ENCODE measurements at places on chromosomes 12 and 14. TPM values are rescaled to one million over a fixed set of nuclear protein-coding genes. Genes with fewer than 3 reads are reported as not detected.

The LRRK2 gene
- 14.3 TPM for total RNA-seq

The INSM2 gene
- not detected for total RNA-seq

DNA sequence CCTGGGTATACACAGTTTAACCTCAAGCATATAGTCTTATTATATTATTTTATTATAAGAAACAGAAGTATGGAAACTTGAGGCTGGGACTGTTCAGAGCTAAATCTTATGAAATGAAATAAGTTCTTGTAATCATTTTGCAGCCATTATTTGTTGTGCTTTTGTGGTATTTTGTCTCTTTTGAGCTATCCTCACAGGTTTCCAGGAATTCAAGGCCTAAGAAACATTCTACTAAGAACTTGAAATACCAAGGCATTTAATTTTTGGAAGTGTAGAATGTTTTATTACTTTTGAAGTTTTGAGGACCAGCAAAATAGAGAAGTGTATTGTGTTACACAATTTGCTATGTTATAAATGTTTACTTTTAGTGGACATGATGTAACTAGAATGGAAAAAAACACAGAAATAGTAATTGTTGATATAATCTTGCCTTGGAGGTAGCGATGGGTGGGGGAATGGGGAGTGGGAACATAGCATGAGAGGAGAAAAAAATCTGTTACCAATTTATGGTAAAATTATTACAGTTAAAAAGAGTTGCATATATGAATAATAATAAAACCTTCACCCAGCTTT, 81.7 kb downstream of the CRADD start:
- no peak for DNase-seq
- no peak overlapping the region for H3K4me3 ChIP-seq
- H3K36me3 ChIP-seq, result no peaks in the 10 kb centered on the region
- no peaks in the 10 kb centered on the region for H3K4me1 ChIP-seq
- H3K27ac ChIP-seq, result no peak overlapping the region

DNA sequence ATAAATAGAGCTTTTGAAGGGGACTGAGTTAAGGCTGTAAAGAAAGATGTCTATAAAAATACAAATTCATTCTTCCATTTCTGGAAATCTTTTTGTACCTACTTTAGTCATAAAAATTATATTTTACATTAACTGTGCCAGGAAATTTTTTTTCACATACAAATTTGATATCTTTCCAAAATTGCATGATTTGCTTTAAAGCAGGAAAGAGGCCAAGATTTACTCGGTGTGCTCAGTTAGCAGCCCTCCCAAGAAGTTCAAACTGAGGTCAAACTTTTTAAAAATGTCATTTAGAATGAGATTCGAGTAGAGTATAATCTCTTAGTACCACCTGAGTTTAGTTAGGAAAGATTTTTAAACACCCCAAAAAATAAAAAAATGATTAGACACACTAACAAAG, 173.2 kb upstream of the GRIP1 start:
- H3K27ac ChIP-seq, result no peak overlapping the region
- no peaks in the 10 kb centered on the region for H3K27me3 ChIP-seq
- H3K4me3 ChIP-seq, result no peak overlapping the region
- DNase-seq, result no peak

- no peaks in the 10 kb centered on the region for H3K4me1 ChIP-seq
- H3K36me3 ChIP-seq, result no peaks in the 10 kb centered on the region
- H3K27me3 ChIP-seq, result no peaks in the 10 kb centered on the region
- no peak overlapping the region for H3K4me3 ChIP-seq
- H3K27ac ChIP-seq, result no peak overlapping the region
Observed at GRCh38 chr12:76010732-76011458, 20.7 kb downstream of the PHLDA1 start.

DNA sequence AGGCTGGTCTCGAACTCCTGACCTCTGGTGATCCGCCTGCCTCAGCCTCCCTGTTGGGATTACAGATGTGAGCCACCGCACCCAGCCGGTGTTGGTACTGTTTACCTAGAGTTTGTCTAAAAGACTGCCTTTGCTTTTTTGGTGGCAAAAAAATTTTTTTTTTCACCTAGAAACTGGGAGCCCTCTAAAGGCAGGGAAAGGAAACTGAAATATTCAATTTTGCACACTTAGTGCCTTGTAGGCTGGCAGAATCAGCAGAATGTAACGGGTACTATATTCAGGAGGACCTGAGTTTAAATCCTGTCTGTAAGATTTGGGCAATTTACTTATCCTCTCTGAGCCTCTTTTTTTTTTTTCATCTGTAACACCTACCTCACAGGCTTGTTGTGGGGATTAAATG, 43.6 kb downstream of the PAPLN start:
- no peak overlapping the region for H3K27ac ChIP-seq
- no peak for DNase-seq
- no peak overlapping the region for H3K4me3 ChIP-seq
- H3K27me3 ChIP-seq, result no peaks in the 10 kb centered on the region
- H3K36me3 ChIP-seq, result peaks cover 75% of the 10 kb centered on the region
- H3K4me1 ChIP-seq, result no peaks in the 10 kb centered on the region

- no peak for DNase-seq
- no peaks in the 10 kb centered on the region for H3K27me3 ChIP-seq
- peaks cover 15% of the 10 kb centered on the region for H3K36me3 ChIP-seq
- H3K4me1 ChIP-seq, result no peaks in the 10 kb centered on the region
- no peak overlapping the region for H3K27ac ChIP-seq
- H3K4me3 ChIP-seq, result no peak overlapping the region
Observed at GRCh38 chr12:2578772-2579171, 216.0 kb upstream of the FKBP4 start.
